ENCODE measurements at places on chromosomes 3 and 15.

DNA sequence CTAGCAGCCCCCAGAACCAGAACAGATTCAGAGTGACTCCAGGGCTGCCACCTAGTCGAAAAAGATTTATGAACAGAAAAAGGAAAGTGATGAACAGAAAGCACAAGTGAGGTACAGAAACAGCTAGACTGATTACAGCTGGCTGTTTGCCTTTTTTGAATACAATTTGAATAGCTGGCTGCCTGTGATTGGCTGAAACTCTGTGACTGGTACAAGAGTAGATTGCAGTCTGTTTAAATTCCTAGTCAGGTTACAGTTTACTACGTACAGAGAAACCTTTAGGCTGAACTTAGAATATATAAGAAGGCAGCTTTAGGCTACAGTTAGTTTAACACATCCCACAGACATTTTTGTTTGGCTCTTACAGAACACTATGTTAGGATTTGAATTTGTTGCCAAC is 10.0 kb downstream of the CCDC13 start:
- DNase-seq: no peak

- DNase-seq: no peak
These were observed 265.6 kb downstream of the ARRDC4 start for GRCh38 chr15:98226149-98226548.

DNA sequence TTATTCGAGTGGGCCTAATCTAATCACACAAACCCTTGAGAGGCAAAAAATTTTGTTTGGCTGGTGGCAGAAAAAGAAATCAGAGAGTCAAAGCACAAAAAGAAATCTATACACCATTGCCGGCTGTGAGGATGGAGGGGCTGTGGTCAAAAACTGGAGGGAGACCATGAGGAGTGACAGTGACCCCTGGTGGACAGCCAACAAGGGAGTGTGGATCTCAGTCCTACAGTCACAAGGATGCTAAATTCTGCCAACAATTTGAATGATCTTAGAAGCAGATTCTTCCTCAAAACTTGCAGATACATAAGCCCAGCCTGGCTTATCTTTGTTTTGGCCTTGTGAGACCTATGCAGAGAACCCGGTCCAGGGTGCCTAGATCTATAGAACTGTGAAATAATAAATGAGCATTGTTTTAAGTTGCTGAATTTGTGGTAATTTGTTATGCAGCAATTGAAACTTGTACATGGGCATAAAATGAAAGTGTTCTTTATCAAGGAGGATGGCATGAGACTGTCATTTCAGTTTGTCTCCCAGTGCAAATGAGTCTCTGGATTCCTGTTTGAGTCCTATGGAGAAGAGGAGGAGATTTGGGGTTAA is 103.0 kb upstream of the ARHGEF26 start:
- peak; percentile 23 for DNase-seq

DNA sequence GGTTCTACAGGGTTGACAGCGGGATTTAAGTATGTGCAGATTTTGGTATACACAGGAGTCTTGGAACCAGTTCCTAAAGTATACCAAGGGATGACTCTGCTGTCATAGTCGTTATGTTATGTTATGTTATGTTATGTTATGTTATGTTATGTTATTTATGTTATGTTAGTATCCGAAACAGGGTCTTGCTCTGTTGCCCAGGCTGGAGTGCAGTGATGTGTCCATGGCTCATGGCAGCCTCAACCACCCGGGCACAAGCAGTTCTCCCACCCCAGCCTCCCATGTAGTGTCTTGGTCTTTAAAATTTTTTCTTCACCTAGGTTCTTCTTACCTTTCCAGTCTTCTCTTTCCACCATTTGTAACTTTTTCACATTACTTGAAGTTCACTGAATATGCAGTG is 21.7 kb downstream of the PPP4R2 start:
- DNase-seq: no peak

GRCh38 chr3:171672124-171672523 is 138.2 kb downstream of the PLD1 start:
- no peak for DNase-seq

All from progenitor cell of endocrine pancreas (in vitro differentiated cells).